Stimulated activated CD4-positive, alpha-beta T cell treated with anti-CD3 and anti-CD28 coated beads, Interleukin-12 subunit alpha, Interleukin-12 subunit beta, amount 100 ng/mL, for 24 hours (primary cell): ENCODE measurements at places on chromosomes 7 and 10.

DNA sequence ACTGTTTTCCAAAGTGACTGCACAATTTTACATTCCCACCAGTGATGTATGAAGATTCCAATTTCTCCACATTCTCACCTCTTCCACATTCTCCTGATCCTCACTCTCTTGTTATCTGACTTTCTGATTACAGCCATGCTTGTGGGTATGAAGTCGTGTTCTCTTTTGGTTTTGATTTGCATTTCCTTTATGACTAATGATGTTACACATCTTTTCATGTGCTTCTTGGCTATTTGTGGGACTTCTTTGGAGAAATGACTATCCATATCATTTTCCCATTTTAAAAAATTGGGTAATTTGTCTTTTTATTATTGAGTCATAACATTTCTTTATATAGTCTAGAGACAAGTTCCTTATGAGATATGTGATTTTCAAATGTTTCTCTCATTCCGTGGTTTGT is 10.5 kb upstream of the GIMAP8 start:
- DNase-seq = no peak

- no peak for DNase-seq
Measured at GRCh38 chr10:75911426-75911825, 480.0 kb downstream of the LRMDA start.

GRCh38 chr10:79244841-79245504 is 102.3 kb upstream of the PPIF start:
- no peak for DNase-seq

DNA sequence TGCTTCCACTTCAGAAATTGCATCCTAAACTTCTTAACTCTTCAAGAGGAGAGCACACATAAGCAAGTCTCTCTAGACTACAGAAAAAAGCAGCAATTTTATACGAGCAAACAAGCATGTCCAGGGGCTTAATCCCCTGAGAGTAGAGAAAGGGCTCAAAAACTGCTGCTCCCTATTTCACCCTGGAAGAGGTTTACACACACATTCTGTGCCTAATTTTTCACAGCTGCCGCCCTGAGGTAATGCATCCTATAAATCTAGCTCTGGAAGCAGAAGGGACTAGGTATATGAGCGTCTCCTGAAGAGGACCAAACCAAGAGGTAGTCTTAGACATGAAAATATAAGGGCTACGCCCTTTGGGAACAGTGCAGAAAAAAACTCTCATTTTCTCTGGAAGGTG is 73.1 kb downstream of the CRPPA start:
- DNase-seq = no peak

DNA sequence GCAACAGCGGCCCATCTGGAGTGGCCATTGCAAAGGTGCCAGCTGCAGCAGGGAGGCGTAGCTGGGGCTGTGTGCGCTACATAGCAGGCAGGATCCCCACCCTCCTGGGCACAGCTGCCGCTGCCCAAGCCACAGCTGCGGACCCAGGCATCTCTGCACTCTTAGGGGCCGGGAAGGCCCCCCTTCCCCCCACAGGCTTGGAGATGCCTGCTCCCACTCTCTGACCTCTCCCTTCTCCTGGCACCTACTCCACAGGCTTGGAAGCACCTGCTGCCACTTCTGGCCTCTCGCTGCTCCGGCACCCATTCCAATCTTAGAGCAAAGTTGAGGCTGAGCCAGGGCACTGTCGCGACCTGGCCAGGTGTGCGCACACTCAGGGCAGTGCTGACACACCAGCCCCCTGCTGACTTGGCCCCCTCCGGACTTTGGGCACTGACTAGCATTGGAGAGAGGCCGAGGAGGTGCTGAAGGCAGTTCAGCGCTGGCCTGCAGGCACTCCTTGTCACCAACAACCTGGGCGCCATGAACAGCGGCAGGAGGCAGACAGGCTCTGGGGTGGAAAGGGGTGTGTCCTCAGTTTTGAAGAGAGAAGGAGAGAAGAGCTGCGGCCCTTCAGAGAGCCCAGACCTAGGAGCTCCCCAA is 18.4 kb downstream of the RBM48 start:
- DNase-seq = no peak

DNA sequence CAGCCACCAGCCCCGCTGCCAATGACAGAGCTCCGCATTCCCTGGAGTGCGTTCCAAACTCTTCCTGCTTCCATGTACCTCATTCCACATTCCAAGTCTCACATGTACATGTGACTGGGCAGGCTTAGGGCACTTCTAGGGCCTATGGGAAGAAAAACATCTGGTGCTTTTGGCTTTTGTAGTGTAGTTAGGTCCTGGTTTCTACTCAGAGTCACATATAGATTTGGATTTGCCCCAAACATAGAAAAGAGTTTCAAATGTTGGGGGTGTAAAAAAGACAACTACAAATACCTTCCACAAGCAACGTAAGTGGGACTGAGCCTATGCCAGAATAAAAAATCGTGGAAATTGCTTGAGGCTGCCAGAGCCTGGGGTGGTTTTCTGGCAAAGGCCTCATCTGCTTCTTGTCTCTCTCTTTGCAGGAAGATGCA is 84.1 kb downstream of the ZNF467 start:
- no peak for DNase-seq

DNA sequence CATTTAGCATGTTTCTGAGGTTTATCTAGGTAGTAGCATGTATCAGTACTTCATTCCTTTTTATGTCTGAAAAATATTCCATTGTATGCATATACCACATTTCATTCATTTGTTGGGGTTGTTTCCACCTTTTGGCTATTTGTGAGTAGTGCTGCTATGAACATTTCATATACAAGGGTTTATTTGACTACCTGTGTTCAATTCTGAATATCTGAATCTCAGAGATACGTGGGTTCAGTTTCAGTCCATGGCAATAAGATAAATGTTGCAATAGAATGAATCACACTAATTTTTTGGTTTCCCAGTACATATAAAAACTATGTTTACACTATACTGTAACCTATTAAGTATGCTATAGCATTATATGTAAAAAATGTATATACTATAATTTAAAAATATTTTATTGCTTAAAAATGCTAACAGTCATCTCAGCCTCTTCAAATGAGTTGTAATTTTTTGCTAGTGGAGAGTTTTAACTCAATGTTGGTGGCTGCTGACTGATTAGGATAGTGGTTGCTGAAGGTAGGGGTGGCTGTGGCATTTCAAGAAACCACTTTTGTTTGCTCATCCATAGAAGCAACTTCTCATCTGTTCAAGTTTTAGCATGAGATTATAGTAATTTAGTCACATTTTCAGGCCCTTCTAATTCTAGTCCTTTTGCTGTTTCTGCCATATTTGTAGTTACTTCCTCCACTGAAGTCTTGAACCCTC is 13.9 kb downstream of the PLEKHA1 start:
- DNase-seq = no peak

DNA sequence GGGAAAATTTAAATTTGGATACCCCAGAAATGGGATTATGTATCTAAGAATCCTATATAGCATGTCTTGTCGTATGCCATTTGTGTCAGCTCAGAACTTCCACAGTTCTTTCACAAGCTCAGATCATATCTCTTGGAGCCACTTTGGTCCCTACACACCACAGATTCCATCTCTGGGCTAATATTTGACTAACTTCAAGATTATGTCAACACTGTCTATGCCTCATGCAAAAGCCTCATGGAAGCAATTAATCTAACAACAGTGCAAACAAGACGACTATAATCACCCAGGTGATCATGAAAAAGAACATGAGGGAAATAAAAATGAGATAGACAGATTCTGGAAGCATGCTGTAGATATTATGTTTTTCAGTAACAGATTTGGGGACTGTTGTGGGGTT is 189.1 kb downstream of the LRRTM3 start:
- no peak for DNase-seq

DNA sequence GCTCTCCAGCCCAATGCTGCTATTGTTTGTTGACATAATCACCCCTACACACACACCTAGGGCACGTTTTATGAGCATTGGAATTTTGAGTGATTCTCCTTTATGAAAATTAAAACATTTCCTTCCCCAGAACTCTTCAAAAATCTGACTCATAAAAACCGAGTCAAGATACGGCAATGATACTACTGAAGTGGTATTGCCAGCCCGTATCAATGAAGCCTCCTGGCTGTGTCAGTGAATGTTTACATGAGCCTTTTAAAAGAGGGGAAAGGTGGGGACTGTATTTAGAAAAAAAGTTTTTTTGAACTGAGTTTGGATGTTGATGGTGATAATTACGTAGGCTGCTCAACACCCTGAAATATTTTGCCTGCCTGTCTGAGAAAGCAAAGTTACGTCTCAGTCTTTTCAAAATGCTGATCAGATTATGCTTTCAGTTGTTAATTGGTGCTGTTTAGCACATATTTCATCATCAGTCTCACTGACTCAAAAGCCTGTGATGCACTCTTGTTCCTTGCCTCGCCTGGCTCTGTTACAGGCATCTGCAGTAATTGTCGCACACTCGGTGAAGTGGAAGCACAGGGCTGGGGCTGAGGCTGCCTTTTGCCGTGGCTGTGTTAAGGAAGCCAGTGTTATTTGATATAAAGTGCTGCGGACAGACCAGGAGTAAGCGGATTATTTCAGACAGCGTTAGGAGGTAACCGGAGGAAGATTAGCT is 157.4 kb upstream of the TCF7L2 start:
- DNase-seq = no peak

DNA sequence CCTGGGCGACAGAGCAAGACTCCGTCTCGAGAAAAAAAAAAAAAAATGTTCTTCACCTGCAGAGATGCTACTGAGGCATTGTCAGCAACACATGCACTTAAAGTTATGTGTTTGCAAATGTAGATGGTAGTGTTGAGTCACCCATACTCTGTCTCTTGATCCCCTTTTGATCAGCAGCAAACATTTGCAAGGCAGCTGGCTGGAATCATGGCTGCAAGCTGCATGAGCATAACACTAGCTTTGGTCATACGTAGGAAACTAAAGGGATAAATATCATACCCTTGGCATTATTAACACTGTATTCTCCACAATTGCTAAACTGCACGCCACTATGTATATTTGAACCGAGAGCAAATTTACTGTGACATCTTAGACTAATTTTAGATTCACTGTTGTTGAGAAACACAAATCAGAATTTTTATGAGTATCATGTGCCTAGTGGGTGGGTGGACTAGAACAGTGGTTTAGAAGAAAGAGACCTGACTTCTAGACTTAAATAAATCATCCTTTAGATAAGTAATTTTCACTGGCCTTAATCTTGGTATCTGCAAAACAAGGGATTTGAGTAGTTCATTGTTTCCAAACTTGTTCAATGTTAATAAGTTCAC is 229.3 kb upstream of the MEOX2 start:
- DNase-seq = no peak

GRCh38 chr10:66964946-66965345 is 39.1 kb downstream of the LRRTM3 start:
- no peak for DNase-seq

DNA sequence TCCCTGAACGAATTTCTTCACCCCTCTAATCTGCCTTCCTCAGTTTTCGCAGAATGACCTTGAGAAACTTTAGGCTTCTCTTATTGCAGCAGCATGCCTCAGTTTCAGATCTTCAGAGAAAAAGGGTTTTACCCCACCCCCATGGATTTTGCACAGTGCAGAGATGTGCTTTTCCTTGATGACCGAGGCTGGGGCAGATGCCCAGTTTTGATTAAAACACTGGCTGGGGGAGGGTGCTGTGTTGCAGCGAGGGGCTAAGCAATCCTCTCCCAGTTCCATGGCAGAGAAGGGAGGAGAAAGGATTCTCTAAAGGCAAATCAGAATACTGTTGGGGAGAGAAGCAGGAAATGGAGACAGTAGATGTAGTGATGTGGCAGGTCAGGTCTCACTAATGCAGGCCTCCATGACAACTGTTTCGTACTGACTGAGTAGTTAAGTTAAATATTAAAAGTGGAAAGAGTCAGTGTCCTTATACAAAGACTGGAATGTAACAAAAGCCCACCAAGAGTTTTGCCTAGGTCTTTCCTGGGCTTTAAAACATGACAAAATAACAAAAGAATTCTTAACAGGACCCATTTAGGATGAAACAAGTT is 50.8 kb upstream of the PDZD8 start:
- no peak for DNase-seq

DNA sequence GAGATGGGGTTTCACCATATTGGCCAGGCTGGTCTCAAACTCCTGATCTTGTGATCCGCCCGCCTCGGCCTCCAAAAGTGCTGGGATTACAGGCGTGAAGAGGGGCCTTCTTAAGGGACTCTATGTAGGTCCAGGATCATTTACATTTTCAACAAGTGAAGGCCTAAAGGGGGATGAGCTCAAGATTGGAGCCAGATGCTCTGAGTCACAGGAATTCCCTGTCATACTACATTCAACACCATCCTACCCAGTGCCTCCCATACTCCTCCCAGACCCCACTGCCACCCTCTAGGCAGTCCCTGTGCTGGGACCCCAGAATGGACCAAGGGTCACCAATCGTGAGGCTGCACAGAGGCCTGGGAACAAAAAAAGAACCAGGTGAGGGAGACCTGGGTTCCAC is 29.9 kb downstream of the CYTH3 start:
- no peak for DNase-seq

- no peak for DNase-seq
Measured at GRCh38 chr10:86124734-86125133, 241.9 kb downstream of the GRID1 start.

DNA sequence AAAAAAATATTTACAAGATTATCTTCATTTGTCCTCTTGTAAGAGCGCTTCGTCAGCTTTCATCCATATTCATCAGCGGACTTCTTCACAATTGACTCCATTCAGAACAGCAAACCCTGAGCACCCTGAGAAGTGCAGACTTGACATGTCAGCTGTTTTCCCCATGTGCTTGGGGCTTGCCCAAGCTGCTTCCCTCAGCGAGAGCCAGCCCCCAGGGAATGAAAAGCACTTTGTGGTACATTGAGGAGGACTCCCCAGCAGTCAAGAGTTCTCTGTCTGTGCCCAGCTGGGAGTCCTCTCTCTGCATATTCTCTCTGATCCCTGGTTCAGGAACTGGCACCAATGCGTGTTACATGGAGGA is 22.7 kb downstream of the HKDC1 start:
- DNase-seq = no peak

DNA sequence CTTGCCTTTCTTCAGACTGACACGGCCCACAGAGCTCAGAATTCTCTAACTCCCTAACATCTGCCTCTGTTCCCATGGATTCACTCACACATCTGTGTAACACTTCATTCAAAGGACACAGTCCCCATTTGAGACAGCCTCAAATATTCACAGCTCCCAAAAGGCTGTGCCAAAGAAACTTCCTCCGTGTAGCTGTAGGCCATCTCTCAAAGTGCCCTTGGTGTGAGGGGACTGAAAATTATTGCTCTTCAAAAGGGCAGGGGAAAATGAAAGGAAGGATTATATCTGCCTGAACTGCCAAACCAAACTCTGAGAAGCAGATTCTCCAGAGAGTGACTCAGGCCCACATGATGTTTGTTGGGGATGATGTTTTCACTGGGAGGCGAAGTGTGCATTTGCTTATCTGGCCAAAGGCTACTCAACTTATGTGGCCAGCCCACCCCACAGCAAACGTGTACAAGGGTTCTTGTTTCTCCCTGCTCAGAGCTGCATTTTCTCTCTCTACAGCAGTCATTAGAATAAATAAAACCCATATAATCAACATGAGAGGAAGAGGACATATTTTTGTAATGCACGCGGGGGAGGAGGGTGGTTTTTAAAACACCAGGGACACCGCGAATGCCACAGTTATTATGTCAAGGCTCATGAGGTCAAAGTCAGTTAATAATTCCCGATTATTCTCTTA is 302.4 kb upstream of the NFE2L3 start:
- no peak for DNase-seq
